EH (cell line): ENCODE measurements at places on chromosomes 11 and 22.

- DNase-seq = peak; percentile 21
Observed at GRCh38 chr11:16421826-16422225, 65.5 kb upstream of the SOX6 start.

DNA sequence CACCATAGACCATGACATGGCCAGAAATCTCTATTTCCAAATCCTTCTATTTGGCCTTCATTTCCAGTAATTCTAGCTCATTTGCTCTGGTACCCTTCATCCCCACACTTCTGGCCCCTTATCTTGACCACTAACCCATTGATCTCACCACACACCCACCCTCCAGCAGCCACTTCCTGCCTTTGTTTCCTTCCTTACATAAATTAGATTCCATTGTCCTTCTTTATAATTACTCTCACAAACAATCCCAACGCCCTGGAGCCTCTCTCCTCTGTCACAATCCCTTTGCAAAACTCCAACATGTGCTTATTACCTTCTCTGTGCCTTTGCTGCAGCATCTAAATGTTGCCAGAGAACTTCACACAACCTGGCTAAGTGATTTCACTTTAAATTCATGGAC, 14.8 kb downstream of the APLNR start:
- DNase-seq = no peak

GRCh38 chr11:11230802-11231562, 122.1 kb downstream of the CSNK2A3 start:
- DNase-seq = no peak

GRCh38 chr22:20867179-20868024, 8.6 kb downstream of the SNAP29 start:
- DNase-seq = peak; percentile 44

DNA sequence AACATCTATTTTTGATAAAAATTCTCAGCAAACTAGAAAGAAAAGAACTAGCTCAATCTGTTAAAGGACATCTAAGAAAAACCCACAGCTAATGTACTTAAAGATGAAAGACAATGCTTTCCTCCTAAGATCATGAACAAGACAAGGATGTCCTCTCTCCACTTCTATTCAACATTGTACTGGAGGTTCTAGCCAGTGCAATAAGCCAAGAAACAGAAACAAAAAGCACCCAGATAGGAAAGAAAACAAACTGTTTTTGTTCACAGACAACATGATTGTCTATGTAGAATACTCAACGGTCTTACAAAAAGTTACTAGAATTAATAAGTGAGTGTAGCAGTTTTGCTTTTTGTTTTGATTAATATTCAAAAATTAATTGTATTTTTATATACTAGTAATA, 7.8 kb downstream of the CD3D start:
- no peak for DNase-seq
